ENCODE measurements at places on chromosomes 6 and 20. TPM values are rescaled to one million over a fixed set of nuclear protein-coding genes. Genes with fewer than 3 reads are reported as not detected.

Gene TMC2
- polyA plus RNA-seq = 0.38 TPM

DNA sequence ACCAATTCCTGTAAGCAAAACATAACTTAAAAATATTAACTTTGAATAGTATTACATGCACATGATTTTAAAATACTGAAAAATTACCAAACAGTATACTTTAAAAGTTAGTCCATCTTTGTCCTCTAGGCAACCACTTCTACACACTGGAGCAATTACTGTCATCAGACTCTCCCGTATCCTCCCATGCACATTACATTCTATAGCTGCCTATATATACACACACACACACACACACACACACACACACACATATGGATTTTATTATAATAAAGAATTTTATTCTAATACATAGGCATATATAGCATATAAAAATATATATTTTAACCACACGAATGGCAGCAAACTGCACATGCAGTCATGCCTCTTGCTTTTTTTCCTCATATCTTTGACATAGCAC lies 8.2 kb downstream of the REV3L start:
- no peak for DNase-seq

- no peak for DNase-seq
These were observed 3.6 kb downstream of the ARFRP1 start for GRCh38 chr20:63703976-63704748.

GRCh38 chr6:106609699-106610098 lies 19.6 kb downstream of the RTN4IP1 start:
- DNase-seq = no peak

All from renal cortex interstitium (tissue), 15 donors.